ENCODE measurements at places on chromosomes 2 and 18.
A peak's percentile ranks its signal among the peaks of the same experiment; 100 is the strongest.

DNA sequence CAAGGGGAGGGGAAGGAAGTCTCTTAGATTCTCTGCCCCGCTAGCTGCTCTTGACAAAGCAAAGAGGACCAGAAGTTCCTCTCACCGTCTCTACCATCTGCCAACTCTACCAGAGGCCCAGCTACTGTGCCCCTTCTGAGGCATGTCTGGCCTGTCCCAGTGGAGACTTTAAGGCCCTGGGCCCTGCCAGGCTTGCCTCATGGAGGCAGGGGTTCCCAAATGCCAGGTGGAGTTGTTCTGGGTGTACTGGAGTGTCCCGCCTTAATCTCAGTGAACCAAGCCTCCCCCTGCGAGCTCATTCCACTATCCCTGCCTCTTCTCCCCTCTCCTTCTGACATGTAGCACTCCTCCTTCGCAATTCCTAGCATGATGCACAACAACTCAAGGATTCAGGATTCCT is 2.2 kb downstream of the HOXD12 start:
- DNase-seq: no peak

DNA sequence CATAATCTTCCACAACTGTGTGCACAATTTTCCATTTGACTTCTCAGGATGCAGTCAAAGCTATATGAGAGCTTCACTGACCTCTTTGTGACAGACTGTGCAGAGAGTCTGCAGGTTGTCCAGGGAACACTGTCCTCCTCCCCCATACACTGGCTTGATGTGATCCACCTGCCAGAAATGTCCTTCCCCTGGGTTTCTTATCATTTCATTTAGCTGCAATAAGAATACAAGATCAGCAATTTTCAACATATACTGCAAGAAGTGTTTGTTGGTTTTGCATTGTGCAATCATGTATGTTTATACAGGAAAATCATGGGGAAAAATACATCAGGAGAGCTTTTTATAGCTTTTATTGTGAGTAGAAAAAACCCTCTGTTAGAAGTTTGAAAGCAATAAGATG is 150.7 kb downstream of the RAB3GAP1 start:
- DNase-seq: no peak

DNA sequence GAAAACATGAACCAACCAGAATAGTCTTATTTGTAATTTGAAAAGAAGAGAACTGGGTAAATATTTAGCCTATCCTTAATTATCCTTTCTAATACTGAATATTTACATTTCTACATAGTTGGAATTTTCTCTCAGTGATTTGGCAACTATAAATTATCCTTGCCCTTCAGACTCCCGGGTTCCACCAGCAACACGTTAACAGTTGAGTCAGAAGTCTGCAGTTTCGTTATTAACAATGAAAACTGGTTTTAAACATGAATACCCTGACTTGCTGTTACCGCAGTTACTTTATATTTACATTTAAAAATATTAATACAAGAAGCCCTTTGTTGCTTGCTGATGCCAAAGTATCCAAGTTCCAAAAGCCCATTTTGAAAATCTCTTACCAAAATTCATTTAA is 673.0 kb downstream of the ARHGAP15 start:
- no peak for DNase-seq

DNA sequence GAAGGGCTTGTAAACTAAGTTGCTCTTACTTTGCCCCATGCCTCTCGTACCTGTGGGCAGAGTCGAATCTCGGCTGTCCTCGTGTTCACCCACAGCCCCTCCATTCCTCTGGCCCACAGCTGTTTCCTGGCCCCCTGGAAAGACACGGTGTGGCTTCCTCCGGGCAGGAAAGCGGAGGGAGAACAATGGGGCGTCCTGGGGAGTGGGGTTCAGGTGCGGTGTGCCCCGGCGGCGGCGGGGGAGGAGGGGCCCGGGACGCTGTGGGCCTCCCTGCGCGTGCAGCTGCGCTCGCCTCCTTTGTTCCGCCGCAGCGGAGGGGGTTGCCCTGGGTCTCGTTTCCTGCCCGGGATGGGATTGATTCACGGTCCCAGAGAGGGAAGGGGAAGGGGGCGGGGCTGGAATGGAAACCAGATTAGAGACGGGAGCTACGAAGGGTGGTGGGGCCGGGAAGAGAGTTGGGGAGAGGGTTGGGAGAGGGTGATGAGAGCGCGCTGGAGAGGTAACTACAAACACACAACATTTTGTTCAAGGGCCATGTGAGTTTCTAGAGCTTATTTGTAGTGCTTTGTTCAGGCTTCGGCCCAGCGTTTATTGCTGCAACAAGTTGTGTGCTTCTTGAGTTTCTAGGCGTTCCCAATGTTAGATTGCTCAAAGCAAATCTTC is 796 bp downstream of the MYO1B start:
- peak; percentile 27 for DNase-seq

DNA sequence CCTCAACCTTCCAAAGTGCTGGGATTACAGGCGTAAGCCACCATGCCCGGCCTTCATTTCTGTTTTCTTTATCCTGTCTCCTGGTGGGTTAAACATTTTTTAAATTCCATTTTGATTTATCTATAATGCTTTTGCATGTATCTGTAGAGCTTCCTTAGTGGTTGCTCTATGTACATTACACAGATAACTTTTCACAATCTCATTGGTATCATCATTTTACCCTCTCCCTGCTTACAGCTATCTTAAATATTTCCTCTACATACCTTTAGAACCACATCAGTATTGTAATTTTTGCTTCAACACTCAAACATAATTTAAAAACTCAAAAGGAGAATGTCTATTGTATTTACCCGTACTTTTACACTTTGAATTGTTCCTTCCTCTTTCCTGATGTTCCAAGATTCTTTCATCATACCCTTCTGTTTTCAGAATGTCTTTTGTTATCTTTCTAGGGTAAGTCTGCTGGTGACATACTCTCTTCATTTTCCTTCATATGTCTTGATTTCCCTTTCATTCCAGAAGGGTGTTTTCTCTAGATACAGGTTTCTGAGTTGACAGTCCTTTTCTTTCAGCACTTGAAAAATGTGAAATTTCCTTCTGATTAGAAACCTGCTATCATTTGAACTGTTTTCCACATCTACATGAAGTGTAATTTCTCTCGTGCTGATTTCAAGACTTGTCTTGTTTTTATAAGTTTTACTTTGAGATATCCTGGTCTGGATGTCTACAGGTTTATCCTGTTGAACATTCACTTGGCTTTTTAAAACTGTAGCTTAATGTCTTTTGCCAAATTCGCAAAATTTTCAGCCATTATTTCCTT is 21.9 kb downstream of the PPP3R1 start:
- DNase-seq: no peak

DNA sequence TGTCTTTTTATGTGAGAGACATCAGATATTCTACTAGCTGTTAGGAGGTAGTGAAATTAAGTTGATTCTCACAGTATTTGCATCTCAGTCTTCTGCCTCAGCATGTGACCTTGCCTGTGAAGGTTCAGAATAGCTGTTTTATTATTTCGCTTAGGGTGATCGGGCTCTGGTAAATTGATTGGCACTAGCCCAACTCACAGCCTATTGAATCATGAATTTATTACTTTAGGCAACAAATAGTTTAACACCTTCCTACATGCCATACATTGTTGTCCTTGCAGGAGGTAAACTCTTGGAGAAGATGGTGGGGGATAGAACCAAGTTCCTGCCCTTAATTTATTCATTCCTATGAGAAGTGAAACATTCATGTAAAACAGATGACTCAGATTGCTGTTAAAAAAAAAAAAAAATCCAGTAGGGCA is 101.9 kb downstream of the GPD2 start:
- DNase-seq: no peak

GRCh38 chr2:111716905-111717775 is 166.9 kb downstream of the ANAPC1 start:
- no peak for DNase-seq

All from germinal center (tissue), 1 donor.